ENCODE measurements at places on chromosomes 7 and 10.

- DNase-seq: no peak
These were observed 140.7 kb downstream of the SND1 start for GRCh38 chr7:127792528-127793342.

DNA sequence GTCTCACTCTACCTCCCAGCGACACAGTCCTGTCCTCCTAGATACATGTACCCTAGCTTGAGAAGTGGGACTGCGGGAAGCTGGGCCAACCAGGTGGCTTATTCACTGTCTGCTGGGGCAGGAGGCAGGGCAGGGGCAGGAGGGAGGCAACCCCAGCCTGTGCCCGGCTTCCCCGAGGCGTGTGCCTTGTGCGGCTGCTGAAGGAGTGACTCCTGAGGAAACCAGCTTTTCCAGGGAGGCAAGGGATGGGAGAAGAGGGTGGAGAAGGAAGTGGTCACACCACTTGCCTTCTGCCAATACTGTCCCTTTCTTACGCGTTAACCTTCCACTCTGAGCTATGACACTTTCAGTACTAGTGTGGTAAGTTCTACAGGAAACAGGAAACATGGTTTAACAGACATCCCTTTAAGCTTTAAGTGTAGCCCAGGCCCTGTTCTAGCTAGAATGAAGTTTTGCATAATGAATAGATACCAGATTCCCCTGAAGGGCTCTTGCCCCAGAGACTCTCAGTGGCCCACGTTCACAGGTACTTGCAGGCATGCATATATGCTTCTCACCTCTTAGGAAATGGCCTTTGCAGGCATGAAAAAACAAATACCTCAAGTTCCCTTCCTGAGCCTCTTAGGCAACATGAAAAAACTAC, 40.6 kb downstream of the SYPL1 start:
- no peak for DNase-seq

DNA sequence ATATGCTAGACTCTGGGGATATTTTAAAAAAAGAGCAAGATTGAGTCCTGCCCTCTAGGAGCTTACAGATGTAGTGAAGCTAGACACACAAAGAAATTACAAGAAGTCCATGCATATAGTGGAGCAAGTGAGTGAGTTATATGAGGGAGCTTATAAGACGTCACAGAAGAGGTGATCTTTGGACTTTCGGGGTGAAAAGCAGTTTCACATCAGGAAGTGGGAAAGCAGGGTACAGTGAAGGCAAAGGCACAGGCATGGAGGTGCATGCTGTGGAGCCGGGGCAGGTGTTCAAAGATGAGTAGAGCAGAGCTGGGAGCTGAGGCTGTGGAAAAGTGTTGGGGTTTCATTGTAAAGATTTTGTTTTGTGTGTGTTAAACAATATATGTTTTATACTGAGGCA, 38.5 kb upstream of the EXOC6 start:
- no peak for DNase-seq

GRCh38 chr7:84108787-84109186, 85.8 kb downstream of the SEMA3A start:
- DNase-seq: no peak

DNA sequence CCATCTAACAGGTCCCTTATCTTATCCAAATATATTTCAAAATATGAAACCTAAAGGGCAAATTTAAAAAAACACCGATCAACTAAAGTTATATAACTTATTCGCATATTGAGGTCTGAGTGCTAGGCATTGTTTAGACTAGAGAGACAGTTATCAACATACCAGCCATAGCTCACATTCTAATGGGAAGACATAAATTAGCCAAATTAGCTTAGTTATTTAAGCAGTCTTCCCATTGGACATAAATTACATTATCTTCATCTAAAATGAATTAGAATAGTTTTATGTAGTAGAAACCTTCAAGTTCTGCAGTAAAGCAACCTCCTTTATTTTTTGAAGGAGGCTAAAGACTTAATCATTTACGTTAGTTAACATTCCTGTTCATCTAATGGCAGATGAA, 17.4 kb downstream of the KIF5B start:
- no peak for DNase-seq

DNA sequence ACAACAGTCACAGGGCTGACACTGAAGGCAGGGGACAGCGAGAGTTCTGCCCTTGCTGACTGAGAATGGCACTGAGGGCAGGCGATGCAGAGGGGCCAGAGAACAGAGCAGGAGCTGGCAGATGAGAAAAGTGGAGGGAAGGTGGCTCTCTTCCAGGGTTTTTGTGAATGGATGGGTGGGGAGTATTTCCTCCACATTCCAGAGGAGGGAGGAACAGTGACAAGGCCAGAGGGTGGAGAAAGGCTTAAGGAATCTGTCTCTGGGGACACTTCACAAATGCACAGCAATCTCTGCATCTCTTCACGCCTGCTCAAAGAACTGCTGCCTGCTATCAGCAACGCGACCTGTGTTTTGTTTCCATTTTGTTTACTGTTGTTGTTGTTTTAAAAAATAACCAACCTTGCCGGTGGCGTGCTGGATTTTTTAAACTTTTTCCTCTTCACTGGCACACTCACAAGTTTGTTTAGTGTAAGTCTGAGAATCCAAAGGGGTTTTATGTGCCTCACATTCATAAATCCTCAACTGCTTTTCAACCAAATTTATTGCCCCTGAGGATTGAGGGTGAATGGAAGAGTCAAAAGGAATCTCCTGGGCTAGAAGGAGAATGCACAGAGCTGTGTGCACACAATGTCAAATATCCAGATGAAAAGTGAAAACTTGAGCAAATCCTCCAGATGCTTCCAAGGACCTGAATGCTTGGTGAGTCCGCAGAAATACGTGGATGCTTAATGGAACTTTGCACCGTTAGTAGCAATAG, 129.3 kb downstream of the GLI3 start:
- no peak for DNase-seq

DNA sequence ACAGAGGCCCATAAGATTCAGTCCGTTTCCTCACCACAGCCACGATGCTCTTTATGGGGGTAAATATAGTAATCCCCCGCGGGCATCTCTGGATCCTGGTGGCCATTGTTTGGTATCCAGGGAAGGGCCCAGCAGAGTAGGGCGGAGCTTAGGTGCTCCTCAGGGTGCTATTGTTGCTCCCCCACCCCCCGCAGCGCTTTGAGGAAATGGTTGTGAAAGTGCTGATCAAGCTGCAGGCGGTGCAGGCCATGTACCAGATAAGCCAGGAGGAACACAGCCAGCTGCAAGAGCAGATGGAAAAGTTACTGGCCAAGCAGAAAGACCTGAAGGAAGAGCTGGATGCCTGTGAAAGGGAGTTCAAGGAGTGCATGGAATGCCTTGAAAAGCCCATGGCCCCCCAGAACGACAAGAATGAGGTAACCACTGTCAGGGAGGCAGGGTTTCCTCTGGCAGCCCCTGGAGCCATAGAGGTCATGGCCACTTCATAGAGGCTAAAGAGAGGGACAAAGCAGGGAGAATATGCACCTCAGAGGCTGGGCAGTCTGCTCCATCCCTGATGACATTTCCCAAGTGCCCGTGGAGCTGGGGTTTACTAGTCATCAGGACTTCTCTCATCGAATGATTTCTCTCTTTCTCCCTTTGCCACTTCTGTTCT, 17.6 kb upstream of the FLNC start:
- DNase-seq: no peak

- DNase-seq: no peak
These were observed 243.4 kb upstream of the PPP2R2D start for GRCh38 chr10:131657318-131657984.

DNA sequence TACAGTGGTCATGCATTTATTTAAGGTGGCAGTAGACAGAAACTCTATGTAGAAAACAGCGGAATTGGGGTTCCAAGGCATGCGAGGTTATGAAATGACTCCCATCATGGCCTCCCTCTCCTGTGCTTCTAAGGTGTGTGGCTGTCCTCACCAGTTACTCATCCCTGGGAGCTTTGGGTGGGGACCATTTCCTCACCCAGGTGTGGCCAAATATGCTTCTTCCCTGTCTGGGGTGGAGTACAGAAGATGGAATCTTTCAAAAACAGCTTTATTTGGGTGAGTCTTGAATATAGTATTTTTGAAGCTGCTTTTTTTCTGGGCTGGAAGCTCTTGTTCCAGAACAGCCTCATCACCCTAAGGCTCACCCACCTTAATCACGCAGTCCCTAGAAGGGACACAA, 139.0 kb downstream of the NRF1 start:
- no peak for DNase-seq

DNA sequence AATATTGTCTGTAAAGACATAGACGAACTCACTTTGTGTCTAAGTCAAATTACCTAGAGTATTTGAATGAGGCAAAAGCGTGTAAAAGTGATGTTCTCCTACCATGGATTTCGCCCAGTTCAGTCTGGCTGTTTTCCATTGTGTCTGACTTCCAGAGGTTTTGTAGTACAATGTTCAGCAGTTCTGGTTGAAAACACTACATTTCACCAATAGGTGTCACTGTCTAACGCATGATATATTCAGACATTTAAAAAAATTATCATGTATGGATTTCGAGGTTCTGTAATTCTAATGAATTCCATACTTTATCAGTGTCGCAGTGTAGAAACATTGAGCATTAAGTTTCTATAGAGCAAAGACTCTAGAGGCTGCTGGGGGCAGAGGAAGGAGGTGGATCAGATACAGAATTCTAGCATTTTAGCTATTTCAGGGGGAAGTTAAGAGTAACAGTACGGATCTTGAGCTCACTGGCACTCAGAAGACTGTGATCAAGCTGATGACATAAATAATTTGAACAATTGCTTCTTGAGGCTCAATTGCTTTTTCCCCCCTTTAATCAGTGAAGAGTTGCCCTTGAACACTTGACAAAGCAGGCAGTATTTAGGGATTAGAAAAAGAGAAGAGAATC, 196.9 kb upstream of the RHOBTB1 start:
- no peak for DNase-seq

DNA sequence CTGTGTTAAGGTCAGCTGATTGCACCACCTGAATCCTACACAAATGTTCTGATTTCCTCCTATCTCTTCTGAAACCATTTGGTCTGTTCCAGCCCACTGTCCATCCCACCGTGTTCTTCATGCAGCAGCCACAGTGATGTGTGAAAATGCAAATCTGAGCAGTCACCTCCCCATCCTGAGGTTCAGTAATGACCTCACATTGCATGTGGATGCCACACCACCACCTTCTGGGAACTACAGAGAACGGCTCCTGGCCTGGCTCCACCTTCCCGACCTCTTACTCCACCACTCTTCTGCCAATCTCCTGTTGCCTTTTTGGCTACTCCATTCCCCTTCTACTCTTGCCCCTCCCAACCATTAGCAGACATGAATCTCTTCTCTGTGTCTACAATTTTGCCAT, 244.4 kb downstream of the TNS3 start:
- no peak for DNase-seq

DNA sequence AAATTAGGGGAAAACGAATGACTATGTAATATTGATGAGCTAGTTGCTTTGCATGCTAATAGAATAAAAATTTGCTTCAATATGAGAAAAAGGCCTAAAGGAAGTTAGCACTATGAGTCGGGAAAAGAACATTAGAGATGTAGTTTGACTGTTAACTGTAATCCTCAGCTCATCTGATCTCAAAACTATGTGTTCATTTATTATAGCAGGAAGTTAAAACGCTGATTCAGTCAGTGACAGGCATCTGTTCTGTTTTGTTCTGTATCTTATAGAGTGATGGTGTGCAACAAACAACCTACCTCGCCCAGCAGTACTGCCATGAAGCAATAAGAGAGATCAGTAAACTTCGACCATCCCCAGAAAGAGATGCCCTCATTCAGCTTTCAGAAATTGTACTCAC, 48.6 kb downstream of the PDSS1 start:
- DNase-seq: no peak

- DNase-seq: no peak
These were observed 96.5 kb downstream of the NRP1 start for GRCh38 chr10:33237736-33238624.

DNA sequence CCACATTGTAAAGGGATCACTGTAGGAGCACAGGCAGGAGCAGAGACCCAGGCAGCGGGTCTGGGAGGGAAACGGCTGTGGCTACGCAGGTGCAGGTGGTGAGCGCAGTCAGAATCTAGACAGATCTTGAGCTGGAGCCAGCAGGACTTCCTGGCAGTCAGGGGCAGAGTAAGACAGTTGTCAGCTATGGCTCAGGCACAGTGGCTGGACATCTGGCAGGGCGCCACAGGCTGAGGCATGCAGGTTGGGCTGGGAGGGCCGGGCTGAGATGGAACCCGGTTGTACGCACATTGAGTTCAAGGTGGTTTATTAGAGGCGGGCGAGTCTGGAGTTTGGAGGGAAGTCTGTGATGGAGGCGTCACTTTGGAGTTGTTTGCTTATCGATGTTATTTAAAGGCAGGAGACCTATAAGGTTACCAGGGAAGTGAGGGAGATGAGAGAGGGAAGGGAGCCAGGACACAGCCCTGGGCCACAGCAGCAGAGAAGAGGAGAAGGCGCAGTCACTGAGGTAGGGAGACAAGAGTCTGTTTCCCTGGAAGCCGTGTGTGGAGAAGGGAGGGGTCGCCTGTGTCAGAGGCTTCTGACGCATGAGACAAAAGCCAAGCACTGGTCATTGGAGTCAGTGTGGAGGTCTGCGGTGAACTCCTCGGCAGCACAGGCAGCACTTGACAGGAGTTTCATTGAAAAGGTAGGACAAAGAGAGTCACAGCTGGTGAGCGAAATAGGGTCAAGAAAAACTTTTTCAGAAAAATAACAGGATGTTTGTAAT, 73.8 kb downstream of the LANCL2 start:
- no peak for DNase-seq

DNA sequence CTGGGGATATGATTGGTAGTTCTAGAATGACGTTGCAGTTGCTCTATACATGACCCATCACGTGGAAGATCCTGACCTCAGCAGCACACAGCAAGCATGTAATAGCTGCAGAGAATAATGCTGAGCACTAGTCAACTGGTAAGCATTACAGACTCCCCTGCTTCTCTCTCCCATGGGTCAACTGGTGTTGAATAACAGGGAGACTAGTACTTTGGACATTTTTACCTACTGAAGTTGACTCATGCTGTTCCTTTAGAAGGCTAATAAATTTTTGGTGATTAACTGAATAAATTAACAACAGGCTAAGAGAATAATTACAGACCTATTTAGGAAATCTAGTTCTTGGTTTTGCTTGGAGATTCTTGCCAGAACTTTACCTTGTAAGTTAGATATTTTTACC, 234.1 kb downstream of the AUTS2 start:
- DNase-seq: no peak

- no peak for DNase-seq
These were observed 148.5 kb downstream of the KIAA1217 start for GRCh38 chr10:24357344-24358004.

DNA sequence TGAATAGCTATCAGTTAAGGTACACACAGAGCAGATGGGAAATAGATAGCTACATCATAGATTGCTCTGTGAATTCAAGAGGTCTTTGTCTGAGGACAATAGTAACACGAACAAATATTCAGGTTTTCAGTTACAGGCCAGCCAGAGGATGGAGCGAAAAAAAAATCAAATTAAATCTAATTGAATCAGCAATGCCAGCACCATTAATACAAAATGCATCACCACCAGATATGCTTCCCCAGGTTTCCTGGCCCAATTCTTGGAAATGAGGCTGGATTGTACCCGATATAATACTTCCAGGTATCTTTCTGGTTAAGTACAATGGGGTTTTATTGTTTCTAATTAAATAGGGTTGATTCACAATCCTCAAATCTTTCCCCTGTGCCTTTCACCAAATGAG, 975.8 kb upstream of the AUTS2 start:
- no peak for DNase-seq

- no peak for DNase-seq
These were observed 240.0 kb downstream of the ARHGAP21 start for GRCh38 chr10:24483701-24484100.

GRCh38 chr10:132319853-132320653, 11.9 kb upstream of the LRRC27 start:
- DNase-seq: no peak
